Stimulated activated CD4-positive, alpha-beta T cell treated with anti-CD3 and anti-CD28 coated beads, Interleukin-2, amount 100 ng/mL, for 4 hours (primary cell): ENCODE measurements at places on chromosomes 3 and 15.

DNA sequence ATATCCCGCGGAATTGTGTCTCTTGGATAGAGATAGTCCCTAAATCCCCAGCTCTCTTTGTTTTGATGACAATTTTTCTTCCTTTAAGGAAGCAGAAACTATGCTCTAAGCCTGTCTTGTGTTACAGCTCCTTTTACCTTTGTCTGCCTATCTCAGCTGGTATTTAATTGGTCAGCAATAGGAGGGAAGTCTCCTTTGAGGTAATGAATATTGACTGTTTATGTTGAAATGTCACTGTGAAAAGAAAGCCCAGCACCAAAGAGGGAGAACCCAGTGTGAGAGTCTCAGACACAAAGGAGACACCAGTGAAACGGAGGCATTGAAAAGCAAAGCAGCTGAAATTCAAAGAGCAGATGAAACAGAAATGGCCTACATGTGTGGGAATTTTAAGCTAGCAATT is 372.6 kb downstream of the NR2F2 start:
- DNase-seq: no peak

- no peak for DNase-seq
Observed at GRCh38 chr3:89586676-89587075, 479.3 kb downstream of the EPHA3 start.

DNA sequence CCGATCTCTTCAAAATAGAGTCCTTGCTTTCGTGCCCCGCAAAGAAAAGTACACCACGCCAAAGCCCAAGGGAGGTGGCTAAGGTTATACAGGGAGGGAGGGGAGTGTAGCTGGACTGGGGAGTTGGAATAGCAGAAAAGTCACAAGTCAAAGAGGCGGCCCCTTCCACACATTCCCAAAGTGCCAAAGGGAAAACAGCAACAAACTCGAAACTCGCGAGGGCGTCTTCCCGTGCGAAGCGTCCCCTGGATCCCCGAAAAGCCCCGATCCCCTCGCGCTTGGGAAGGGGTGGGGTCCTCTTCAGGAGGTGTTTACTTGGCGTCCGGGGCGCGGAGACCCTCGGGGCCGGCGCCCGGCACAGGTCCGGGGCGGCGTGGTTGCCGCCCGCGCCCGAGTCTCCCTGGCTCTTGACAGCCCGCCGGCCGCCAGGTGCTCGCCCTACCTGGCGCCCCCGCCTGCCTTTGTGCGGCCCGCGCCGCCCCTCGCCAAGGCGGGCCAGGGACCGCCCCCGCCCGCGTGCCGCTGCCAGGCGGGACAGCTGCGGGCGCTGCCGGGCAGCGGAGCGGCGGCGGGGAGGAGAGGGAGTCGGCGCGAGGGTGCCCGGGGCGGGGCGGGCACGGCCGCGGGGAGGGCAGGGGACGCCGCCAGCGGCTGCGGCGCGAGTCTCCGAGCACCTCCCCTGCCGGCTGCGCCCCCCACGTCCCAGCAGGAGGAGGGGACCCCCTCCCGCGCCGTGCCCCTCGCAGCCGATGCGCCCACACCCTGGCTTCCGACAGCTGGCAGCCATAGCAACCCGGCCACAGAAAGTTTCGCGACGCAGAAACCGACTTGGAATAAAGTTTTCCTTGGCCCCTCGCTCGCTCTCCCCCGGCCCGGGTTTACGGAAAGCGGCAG is 966 bp downstream of the MYO1E start:
- no peak for DNase-seq

DNA sequence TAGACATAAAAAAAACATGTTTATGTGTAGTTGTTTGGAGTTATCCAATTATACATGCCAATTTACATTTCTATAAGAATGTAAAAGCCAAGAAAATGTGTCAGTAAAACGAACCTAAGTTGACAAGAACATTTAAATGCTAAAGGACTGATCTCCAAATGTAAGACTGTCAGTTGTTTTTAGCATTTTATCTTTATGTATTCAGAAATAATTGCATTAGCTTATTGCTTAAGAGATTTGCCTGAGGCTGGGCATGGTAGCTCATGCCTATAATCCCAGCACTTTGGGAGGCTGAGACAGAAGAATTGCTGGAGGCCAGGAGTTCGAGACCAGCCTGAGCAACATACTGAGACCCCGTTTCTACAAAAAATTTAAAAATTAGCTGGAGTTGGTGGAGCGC is 26.9 kb downstream of the PXK start:
- no peak for DNase-seq

DNA sequence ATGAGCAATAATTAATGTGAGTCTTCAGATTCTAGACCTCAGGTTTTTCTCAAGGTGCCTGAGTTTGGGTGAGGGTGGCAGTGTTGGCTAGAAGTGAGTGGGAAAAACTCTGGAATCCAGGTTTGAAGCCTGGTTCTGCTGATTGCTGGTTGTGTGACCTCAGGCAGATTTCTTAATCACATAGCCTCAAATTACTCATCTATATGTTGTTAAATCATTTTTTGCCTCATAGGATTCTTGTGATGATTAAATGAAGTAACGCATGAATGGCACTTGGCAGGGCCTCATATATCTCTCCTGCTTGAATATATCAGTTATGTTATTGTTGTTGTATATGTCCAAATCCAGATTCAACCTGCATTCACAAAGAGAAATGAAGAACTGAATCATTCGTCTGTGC is 60.5 kb downstream of the NR2F2 start:
- DNase-seq: no peak

GRCh38 chr3:171699601-171700000 is 110.7 kb downstream of the PLD1 start:
- DNase-seq: no peak

- DNase-seq: no peak
Observed at GRCh38 chr3:7518026-7518425, 657.1 kb downstream of the GRM7 start.

- no peak for DNase-seq
Observed at GRCh38 chr15:36501063-36501678, 78.3 kb upstream of the CDIN1 start.

DNA sequence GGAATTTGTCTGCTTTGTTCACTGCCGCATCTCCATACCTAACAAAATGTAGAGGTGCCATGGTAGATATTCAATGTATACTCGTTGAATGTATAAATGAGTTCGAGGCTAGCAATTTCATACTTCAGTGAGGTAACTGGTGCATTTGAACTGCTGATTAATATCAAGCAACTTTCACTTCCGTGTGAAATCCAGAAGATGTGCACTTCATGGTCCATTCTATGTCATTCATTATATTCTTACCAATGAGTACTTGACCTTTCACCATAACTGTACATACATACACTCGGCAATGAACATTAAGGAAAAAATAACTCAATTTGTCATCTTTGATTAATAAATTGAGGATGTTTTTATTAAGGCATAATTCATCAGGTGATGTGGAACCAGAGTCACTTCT is 598.5 kb downstream of the ZNF385D start:
- no peak for DNase-seq

DNA sequence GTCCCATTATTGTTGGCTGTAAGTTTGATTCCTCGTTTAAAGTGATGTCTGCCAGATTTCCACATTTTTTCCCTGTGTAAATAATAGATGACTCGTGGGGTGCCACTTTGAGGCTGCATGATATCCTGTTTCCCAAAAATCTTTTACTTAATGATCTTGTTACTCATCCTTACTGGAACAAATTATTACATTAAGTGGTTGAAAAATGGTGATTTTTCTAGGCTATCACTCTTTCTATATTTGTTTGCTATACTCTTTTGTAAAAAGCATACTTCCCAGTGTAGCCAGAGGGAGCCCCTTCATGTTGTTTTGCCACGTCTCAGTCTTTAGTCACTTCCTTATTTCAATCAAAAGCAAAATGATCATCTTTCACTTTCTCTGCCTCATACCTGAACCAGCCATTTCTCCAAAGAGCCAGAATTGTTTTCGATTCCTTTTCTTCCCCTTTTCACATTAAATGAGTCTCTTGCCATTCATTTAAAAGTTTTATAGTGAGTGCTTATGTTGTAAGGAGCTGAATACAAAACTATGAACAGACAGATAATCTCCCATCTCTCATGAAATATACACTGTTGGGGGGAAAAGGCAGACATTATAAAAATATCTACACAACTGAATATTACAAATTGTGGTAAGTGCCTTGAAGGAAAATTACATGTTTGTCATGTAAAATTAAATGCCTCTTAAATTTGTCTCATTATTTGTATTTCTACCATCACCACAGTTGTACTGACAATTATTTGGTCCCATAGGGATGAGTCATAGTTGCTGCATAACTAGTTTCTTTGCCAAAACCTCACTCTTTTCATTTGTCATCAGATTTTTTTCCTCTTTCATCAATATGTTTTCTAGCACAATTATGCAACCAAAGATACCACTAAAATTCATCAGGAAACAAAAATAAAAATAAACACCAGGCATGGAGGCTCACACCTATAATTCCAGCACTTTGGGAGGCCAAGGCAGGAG is 41.5 kb downstream of the ADGRG7 start:
- no peak for DNase-seq

- DNase-seq: no peak
Observed at GRCh38 chr15:88752951-88753350, 50.3 kb upstream of the ACAN start.

DNA sequence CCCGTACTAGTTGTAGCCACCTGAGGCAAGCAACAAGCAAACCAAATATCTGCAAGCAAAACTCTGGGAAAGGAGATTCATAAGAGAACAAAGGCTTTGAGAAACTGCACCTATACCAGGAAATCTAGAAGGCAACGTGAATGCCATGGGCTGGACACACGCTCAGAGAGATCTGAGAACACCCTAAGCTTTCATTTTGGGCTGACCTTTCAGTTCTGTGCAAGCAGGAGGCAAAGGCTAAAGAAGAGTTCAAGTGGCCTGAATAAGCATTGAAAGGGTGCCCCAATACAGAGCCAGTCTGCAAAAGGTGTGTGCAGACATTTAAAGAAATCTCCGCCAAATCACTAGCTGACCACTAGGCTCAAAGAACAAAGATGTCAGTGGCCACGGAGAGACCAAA is 461.6 kb downstream of the PYDC2 start:
- no peak for DNase-seq

DNA sequence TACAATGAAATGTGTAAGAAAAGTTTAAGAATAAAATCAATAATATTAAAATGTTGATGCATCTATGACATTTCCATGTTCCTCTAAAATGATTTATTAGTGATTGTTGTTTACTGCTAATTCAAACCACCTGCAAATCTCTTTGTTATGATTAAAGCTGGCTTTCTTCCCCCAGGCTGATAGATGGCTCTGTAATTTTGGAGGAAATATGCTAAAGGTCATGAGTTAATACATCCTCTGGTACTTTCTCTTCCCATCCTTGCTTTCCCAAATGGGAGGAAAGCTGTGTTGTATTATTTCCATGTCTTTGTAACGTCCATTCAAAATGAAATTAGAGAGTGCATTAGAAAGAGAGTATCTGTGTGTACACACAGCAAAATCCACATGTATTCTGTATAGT is 139.5 kb upstream of the TMCO5A start:
- no peak for DNase-seq

- DNase-seq: peak; percentile 77
Observed at GRCh38 chr15:74378848-74379247, 11.4 kb upstream of the CYP11A1 start.

- DNase-seq: no peak
Observed at GRCh38 chr3:151226088-151226563, 23.1 kb upstream of the GPR171 start.

- DNase-seq: no peak
Observed at GRCh38 chr3:171379281-171379680, 80.9 kb downstream of the TNIK start.

GRCh38 chr3:179729086-179729485 is 76.2 kb downstream of the USP13 start:
- DNase-seq: no peak

DNA sequence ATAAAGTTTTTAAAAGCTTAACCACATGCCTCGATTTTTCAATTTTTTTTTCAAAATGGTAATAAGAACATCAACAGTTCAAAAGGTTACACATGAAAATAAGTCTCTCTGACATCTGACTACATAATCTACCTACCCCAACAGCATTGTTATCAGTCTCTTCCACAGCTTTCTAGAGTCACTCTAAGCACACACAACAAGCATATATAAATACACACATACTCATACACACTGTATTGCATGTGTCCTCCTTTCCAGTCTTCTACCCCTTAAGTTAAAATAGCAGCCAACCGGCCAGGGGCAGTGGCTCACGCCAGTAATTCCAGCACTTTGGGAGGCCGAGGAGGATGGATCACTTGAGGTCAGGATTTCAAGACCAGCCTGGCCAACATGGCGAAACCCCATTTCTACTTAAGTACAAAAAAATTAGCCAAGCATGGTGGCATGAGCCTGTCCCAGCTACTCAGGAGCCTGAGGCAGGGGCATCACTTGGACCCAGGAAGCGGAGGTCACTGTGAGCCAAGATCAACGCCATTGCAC is 12.2 kb downstream of the TBL1XR1 start:
- no peak for DNase-seq

DNA sequence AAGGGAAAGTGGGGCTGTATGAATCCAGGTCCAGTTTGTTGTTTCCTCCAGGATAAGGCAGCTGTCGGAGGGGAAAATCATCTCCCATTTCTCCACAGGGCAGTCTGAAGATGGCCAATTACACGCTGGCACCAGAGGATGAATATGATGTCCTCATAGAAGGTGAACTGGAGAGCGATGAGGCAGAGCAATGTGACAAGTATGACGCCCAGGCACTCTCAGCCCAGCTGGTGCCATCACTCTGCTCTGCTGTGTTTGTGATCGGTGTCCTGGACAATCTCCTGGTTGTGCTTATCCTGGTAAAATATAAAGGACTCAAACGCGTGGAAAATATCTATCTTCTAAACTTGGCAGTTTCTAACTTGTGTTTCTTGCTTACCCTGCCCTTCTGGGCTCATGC is 911 bp downstream of the CCRL2 start:
- no peak for DNase-seq

GRCh38 chr15:45551676-45552075 is 29.1 kb upstream of the SLC30A4 start:
- DNase-seq: no peak

- DNase-seq: no peak
Observed at GRCh38 chr15:90681480-90681879, 35.7 kb upstream of the BLM start.

DNA sequence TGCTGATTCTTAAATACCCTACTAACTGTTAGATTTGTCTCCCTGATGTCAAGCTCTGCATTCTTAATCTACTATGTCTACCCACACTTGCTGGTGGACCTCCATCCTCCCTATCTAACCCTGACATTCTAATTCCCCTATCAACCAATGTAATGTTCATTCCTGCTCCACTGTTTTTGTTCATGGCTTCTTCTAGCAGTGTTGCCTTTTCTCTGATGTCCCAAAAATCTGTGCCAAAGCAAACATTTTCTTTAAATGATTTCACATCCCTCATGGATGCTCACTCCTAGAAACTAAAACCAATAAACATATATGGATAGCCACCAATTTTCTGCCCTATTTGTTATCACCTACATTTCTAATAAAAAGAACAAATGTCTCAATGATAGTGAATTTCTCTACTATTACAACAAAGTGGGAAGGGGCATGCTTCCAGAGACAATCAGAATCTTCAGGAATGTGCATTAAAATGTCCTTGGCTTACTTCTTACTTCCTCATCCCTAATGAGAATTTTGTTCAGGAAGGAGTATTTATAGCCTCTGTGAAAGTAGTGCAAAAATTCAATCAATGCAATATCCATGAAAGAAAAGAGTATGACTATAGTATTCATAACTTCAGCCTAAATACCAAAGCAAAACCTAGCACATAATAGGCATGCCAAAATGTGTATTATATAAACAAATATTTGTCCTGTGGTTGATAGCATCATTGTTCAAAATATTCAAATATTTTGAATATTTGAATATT is 273.3 kb downstream of the ZNF385D start:
- DNase-seq: no peak

GRCh38 chr3:169041677-169042171 is 621.8 kb downstream of the MECOM start:
- DNase-seq: no peak
